ENCODE measurements at places on chromosomes 4 and X. TPM values are rescaled to one million over a fixed set of nuclear protein-coding genes. Genes with fewer than 3 reads are reported as not detected.

Gene PHEX
- total RNA-seq: 0.18 TPM

Gene DAPP1
- 14.3 TPM for total RNA-seq

Gene TMPRSS11A
- total RNA-seq: not detected

Gene CXCR3
- 12.5 TPM for total RNA-seq

Gene DGKK
- not detected for total RNA-seq

Gene PNPLA4
- 6.2 TPM for total RNA-seq

GRCh38 chr4:76457885-76458284, 22.9 kb downstream of the SHROOM3 start:
- DNase-seq: no peak

Gene PPP1R2C
- 5.4 TPM for total RNA-seq

DNA sequence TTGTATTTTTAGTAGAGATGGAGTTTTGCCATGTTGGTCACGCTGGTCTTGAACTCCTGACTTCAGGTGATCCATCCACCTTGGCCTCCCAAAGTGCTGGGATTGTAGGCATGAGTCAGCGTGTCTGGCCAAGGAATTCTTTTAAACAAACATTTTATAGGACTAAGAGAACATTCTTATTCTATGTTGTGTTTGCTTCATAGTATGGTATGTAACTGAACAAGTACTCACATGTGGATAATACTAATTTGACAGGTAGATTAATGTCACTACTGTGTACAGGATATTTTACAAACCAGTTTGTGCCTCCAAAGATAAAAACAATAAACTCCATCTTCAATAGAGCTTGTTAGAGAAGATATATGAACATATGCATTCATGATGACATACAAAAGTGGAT, 1353.4 kb downstream of the PCDH7 start:
- DNase-seq: no peak

DNA sequence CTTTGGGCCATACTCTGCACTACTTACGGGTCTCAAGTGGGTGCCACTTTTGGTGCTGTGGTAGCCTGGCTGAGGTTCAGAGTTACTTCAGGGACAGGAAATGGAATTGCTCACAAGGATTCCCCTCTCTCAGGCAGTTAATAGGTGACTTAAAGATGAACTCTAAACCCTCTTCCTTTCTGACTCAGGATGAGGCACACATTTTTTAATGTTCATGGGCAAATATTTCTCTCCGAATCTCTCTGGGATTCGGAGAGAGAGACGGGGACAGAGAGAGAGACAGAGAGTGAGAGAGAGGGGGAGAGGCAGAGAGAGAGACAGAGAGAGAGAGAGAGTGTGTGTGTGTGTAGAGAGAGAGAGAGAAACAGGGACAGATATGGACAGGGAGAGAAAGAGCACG, 79.8 kb downstream of the NYX start:
- DNase-seq: no peak

Gene SCD5
- 2.0 TPM for total RNA-seq

Gene STARD8
- 0.13 TPM for total RNA-seq

GRCh38 chr4:162938738-162939485, 227.8 kb downstream of the NAF1 start:
- DNase-seq: no peak

Measured in T-cell (primary cell).